ENCODE measurements at places on chromosomes 12 and 14. TPM values are rescaled to one million over a fixed set of nuclear protein-coding genes. Genes with fewer than 3 reads are reported as not detected.

DNA sequence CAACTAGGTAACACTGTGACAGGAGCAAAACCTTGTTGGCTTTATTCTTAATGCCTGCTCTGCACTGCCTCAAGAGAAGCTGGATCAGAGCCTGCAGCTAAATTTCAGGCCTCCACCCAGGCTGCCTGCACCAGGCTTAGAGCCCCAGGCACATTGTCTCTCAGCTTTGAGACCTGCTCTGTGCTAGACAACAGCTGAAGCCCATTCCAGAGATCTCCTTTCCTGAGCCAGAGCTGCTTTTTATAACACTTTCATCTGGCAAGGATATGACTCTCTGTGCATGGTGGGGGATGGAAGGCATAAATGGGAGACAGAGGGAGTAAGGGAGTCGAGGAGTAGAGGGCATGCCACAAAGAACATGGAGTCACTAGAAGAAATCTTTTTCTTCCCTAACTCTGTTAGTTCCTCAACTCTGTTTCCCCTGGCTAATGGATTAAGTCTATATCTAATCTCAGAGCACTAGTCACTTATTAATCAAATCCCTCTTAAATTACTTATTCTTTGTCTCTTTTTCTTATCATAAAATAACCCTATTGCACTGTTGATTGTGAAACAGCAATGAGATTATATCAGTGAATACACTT, 27.1 kb upstream of the LUM start:
- H3K36me3 ChIP-seq = no peaks in the 10 kb centered on the region
- no peak overlapping the region for H3K27ac ChIP-seq
- no peak for DNase-seq

Gene ARHGEF25
- total RNA-seq = 1.3 TPM

Gene GPRC5A
- total RNA-seq = 0.35 TPM

- H3K27ac ChIP-seq = no peak within 1 kb of the TSS
- peaks cover 5% of the 10 kb centered on the region for H3K27me3 ChIP-seq
- no peaks in the 10 kb centered on the region for H3K36me3 ChIP-seq
- H3K4me1 ChIP-seq = peaks cover 7% of the 10 kb centered on the region
Observed at GRCh38 chr12:102957339-102958050, at the start of gene ASCL1. Gene ASCL1 (plus strand): TSS chr12:102957674. CDS start chr12:102958245, 571 bp downstream.

- no peak for DNase-seq
- no peaks in the 10 kb centered on the region for H3K4me1 ChIP-seq
- H3K27ac ChIP-seq = no peak overlapping the region
- no peaks in the 10 kb centered on the region for H3K27me3 ChIP-seq
- no peaks in the 10 kb centered on the region for H3K36me3 ChIP-seq
- no peak overlapping the region for H3K4me3 ChIP-seq
Observed at GRCh38 chr14:68261092-68261842, 441.7 kb downstream of the RAD51B start.

Gene C14orf39
- total RNA-seq = not detected

DNA sequence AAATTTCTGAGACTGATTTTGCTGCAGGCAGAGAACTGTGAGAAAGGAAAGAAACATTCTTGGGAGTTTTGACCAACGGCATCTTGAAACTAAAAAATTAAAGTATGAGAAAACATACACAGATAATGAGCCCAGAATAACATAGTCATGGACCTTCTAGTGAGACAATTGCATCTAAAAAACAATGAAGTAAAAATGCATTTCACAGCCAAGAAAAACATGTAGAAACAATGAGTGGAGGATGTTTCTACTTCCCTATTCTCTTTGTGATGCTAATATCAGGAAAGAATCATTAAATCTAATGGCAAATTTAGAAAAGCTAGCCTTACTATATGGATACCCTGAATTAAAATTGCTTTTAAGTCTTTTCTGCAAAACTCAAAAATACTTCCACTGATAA, 12.2 kb upstream of the PLEKHG7 start:
- no peak overlapping the region for H3K4me3 ChIP-seq
- H3K27me3 ChIP-seq = no peaks in the 10 kb centered on the region
- no peak overlapping the region for H3K27ac ChIP-seq
- no peaks in the 10 kb centered on the region for H3K36me3 ChIP-seq
- H3K4me1 ChIP-seq = no peaks in the 10 kb centered on the region

- H3K27ac ChIP-seq = no peak overlapping the region
- H3K27me3 ChIP-seq = no peaks in the 10 kb centered on the region
- H3K36me3 ChIP-seq = no peaks in the 10 kb centered on the region
- DNase-seq = no peak
- no peaks in the 10 kb centered on the region for H3K4me1 ChIP-seq
Observed at GRCh38 chr12:111390910-111391309, 14.8 kb upstream of the SH2B3 start.

DNA sequence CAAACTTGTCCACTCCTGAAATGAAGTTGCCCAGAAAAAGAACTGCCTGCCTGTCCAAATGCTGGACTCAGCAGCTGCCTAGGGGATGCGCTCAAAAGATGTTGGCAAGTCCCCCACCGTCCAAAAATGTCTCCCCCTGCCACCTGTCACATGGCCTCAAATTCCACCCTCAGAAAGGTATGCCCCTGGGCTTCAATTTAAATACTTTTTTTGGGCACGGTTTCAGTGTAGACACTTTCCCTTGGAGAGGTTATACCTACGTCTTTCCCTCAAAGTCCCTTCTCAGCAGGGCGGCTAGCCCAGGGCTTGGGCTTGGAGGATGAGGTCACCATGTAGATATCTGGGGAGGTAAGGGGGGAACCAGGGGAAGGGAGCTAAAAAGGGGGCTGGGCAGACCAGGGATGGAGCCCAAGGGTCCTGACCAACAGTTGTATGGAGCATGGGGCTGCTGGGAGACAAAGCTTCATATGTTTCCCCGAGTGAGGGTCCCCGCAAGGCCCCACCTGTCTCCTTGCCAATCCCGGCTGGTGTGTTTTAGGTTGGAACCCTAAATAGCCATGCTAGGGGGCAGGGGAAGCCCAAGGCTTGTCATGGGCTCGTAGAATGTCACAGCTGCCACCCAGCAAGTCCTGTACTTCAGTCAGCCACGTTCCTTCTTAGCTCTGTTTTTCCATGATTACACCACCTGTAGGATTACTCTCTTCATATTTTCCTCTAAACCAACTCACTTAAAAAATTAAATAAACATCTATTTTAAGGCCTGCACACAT, 131.2 kb upstream of the TBX3 start:
- no peak for DNase-seq
- H3K27ac ChIP-seq = no peak overlapping the region
- no peaks in the 10 kb centered on the region for H3K36me3 ChIP-seq
- H3K4me3 ChIP-seq = no peak overlapping the region
- peaks cover 7% of the 10 kb centered on the region for H3K4me1 ChIP-seq
- no peaks in the 10 kb centered on the region for H3K27me3 ChIP-seq

Gene TAS2R7
- not detected for total RNA-seq

DNA sequence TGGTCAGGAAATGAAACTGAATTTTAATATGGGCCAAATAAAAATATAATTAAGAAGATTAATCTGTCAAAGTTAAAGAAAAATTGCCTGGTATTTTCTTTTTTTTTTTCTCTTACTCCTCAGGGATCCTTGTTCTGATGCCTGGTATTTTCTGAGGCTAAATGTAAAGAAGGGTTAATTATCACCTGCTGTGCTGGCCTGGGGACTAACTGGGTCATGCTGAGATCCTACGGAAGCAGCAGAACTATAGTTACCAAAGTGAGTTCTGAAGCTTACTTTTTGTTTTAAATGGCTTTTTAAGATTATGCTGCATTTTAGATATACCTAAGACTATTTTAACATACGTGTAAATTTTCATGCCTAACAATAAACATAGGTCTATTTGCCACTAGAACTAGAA, 23.3 kb downstream of the ZC2HC1C start:
- no peaks in the 10 kb centered on the region for H3K27me3 ChIP-seq
- no peak overlapping the region for H3K27ac ChIP-seq
- no peaks in the 10 kb centered on the region for H3K4me1 ChIP-seq
- no peak overlapping the region for H3K4me3 ChIP-seq
- H3K36me3 ChIP-seq = peaks cover 63% of the 10 kb centered on the region

Gene HNF1A
- 18.7 TPM for total RNA-seq

Gene AICDA
- not detected for total RNA-seq

DNA sequence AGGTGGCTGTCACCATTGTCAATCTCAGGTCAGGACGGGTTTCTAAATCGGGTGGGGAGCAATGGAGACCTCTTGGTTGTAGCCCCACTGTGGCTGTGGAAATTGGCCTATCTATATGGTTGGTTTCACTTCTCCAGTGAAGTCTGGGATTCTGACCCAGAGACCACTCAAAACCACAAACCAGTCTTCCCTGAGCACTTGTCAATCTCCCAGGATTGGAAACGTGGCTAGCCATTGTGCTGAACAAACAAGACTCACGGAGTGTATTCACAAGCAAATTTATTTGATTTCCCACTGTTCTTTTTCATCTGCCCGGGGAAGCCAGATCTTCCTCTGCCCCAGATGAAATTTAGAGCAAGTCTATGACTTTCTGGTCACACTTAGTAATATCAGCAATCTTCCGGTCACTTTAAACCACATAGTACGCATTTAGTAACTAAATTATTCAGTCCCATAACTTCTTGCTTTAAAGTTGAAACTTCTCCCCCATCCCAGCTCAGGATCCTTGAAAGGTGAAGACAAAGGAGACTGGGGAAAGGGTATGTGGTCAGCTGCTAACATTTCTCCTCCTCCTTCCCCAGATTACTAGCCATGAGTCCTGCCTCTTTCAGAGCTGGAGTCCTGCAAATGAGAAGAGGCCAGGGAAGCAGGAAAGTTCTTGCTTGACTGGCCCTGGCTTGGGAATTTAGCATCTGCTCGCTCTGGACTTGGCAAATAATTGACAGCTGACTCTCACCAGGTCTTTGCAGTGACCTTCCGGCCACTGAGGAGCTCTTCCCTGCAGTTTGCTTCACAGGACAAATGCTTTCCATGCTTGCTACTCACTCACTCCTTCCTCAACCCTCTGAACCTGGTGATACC, 123.2 kb upstream of the MAX start:
- no peaks in the 10 kb centered on the region for H3K36me3 ChIP-seq
- H3K4me3 ChIP-seq = no peak overlapping the region
- no peaks in the 10 kb centered on the region for H3K27me3 ChIP-seq
- H3K27ac ChIP-seq = no peak overlapping the region

GRCh38 chr14:67806246-67806645, 10.1 kb downstream of the ZFYVE26 start:
- no peaks in the 10 kb centered on the region for H3K4me1 ChIP-seq
- H3K27me3 ChIP-seq = no peaks in the 10 kb centered on the region
- peaks cover 7% of the 10 kb centered on the region for H3K36me3 ChIP-seq
- no peak overlapping the region for H3K4me3 ChIP-seq
- no peak overlapping the region for H3K27ac ChIP-seq

- no peak overlapping the region for H3K27ac ChIP-seq
- DNase-seq = no peak
- no peaks in the 10 kb centered on the region for H3K27me3 ChIP-seq
Observed at GRCh38 chr14:62015243-62015642, 253.0 kb downstream of the SNAPC1 start.

GRCh38 chr12:65019696-65020234, 101.3 kb downstream of the WIF1 start:
- no peak for DNase-seq
- no peak overlapping the region for H3K27ac ChIP-seq
- no peaks in the 10 kb centered on the region for H3K27me3 ChIP-seq
- H3K4me3 ChIP-seq = no peak overlapping the region
- no peaks in the 10 kb centered on the region for H3K36me3 ChIP-seq
- H3K4me1 ChIP-seq = no peaks in the 10 kb centered on the region

Measured in right lobe of liver (tissue), 6 donors.